Dermis blood vessel endothelial cell (primary cell): ENCODE measurements at places on chromosomes 7 and 10. TPM values are rescaled to one million over a fixed set of nuclear protein-coding genes. Genes with fewer than 3 reads are reported as not detected.

The HOXA6 gene
- total RNA-seq: 2.9 and 8.6 TPM in 2 replicates

- DNase-seq: no peak
Measured at GRCh38 chr7:95324431-95324830, at the start of gene PON1. TSS of gene PON1 (minus strand) at chr7:95324532. CDS start at chr7:95324475, 57 bp downstream.

- no peak for DNase-seq
Measured at GRCh38 chr10:118409295-118409694, 67.2 kb upstream of the FAM204A start.

The CHN2 gene
- 1.1 and 6.5 TPM in 2 replicates for total RNA-seq

The RAPGEF5 gene
- 176 and 269 TPM in 2 replicates for total RNA-seq

DNA sequence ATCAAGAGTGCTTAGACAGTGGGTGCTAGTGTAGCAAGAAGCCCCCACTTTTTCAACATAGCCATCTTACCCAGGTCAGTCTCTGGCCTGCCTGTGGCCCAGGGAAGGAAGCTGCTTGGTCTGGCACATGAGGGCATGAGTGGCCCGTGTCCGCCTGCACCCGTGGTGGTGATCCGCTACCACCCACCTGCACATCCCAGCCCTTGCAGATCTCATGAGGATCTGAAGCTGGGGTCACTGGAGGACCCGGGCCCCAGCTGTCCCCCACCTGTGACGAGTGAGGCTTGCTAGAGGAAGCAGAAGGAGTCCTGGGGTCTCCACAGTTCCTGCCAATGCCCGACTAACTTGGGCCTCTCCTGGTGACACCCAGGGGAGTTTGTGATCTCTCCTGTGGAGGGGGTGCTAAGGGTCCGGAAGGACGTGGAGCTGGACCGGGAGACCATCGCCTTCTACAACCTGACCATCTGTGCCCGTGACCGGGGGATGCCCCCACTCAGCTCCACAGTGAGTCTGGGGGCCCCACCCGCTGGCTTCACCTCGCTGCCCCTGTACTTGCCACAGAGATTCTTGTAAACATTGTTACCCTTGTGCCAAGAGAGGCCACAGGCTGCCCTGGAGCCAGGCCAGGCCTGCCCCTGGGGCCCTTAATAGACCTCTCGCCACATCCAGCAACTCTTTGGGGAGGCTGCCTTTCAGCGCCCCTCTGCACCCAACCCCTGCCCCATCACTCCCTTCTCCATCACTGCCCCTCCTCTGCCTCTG lies 10.8 kb upstream of the VSIR start:
- DNase-seq: no peak

- no peak for DNase-seq
Measured at GRCh38 chr10:34049887-34050286, 715.4 kb upstream of the NRP1 start.

GRCh38 chr7:23520582-23520981 lies 11.2 kb downstream of the TRA2A start:
- DNase-seq: no peak
